ENCODE measurements at places on chromosomes 2 and 18.

- DNase-seq = no peak
Observed at GRCh38 chr18:34551824-34552223, 158.3 kb upstream of the DTNA start.

GRCh38 chr2:182836451-182836850, 30.0 kb downstream of the FRZB start:
- DNase-seq = no peak

- DNase-seq = no peak
Observed at GRCh38 chr2:190862571-190862991, 18.0 kb upstream of the GLS start.

- DNase-seq = no peak
Observed at GRCh38 chr2:102618452-102619413, 620 bp upstream of the SLC9A2 start.

DNA sequence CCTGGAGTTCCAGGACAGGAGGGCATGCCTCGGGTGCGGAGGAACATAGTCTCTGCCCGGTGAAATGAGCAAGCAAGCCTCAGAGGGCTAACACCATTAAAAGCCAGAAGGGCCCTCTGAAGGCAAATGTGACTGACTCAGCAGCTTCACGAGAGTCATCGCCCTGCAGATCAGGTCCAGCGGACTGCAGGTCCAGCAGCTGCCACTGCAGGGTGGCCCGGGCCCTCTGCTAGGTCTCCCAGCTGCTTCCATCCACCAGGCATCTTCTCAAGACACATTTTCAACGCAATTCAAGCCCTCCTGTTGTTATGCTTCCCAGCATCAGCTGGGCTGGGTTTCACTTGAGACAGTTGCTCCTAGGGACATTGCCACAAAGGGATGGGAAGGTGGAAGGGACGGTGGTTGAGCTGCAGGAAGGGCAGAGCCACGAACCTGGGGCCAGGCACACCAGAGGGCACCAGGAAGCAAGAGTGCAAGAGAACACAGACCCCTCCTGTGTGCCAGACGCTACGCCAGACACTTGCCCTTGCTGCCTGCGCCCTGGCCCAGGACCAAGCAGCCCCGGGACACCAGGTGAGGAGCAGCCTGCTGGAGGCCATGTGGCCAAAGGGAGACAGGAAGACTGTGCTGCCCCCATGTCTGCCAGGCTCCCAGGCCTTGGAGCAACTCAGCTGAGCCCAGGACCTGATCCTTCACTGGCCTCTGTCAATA, 173.0 kb downstream of the HDAC4 start:
- no peak for DNase-seq

DNA sequence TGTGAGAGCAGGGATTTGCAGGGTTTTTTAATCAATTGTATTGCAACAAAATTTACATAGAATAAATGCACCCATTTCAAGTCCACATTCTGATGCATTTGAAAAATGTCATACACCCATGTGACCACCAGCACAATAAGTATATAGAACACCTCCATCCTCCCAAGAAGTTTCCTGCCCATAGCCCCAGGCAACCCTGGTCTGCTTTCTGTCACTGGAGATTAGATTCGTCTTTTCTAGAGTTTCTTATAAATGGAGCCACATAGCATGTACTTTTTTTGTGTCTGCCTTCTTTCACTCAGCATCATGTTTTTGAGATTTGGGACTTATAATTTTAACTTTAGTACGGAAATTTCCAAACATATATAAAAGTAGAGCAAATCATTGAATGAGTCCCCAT, 127.2 kb upstream of the EPAS1 start:
- no peak for DNase-seq

Data from activated CD4-positive, alpha-beta T cell treated with anti-CD3 and anti-CD28 coated beads for 1 hour (primary cell).